ENCODE measurements at places on chromosomes 6 and 20.
A peak's percentile ranks its signal among the peaks of the same experiment; 100 is the strongest.

GRCh38 chr6:81929828-81930227 lies 177.3 kb upstream of the TENT5A start:
- no peak for DNase-seq

- no peak for DNase-seq
Observed at GRCh38 chr20:13644010-13644409, 5.3 kb upstream of the TASP1 start.

- DNase-seq = no peak
Observed at GRCh38 chr6:32177183-32177787, 920 bp upstream of the RNF5 start.

DNA sequence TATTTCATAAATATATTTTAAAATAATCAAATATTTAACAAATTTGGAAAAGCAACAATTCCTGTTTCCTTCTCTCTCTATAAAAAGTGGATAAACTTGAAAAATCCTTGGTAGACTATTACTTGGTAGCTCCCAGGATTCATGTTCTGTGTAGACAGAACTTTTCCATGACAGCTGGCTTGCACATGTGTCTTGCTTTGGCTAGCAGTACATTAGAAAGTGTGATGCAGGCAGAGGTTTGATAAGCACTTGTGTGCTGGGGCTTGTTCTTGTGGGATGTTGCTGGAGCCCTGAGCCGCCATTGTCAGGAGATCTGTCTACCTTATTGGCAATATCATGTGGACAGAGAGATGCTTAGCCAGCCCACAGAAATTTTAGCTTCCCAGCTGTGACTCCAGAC lies 327.2 kb downstream of the CDKAL1 start:
- DNase-seq = no peak

GRCh38 chr6:43009124-43009523 lies 4.6 kb downstream of the MEA1 start:
- no peak for DNase-seq

- no peak for DNase-seq
Observed at GRCh38 chr6:10875026-10875425, 6.8 kb downstream of the GCM2 start.

DNA sequence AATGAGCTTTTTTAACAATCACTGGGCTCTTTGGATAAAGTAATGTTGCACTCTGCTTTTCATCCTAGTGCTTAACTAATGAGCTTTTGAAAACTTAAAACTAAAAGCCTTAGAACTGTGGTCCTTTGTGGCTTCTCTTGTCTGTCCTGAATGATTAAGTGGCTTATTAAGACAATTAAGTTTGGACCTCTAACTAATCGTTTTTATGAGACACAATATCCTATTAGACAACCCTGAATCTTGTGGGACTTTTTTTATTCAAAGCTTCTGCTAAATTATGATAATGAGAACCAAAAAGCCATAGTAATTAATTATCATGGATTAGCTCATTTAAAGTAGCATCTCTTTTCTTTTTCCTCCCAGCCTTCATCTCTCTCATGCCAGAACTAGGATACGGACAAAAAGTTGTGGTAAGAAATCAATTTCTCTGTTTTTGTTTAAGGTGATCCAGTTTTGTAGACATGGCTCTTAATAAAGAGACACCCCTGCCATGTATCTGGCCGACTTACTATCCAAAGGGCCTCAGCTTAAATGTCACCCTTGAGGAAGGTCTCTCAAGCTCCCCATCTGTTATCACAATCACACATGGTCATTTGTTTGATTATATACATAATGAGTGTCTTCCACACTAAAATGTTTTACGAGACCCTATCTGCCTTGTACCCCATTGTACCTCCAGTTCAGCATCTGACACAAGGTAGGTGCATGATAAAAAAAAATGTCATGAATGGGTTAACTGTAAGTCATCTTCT lies 384.4 kb upstream of the IRAK1BP1 start:
- no peak for DNase-seq

DNA sequence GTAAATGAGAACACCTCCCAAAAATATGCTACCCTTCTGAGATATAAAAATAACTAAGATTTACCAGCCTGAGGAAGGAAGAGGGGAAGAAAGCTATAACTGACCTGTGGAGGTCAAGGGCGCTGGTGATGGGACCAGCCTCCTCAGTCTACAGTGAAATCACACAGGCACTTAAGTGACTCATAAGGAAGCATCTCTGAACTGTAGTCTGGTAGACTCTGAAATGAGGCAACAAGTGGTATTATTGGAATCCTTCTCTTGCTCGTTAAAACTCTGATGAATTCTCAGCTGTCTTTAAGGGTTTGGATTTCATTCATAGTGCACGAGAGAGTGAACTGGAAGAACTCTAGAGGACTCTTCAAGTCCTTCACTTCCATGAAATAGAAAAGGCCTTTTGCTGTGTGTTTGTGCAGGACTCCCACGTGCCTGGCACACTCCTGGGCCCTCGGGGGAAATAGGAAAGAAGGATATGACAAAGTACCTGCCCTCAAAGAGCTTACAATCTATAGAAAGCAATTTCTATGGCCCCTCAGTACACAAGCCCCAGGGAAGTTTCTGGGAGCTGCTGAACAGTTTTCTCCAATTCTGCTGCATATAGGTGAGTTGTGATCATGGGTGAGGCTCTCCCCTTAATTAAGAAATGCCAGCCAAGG lies 231.8 kb upstream of the RREB1 start:
- DNase-seq = no peak

GRCh38 chr6:40340957-40341356 lies 246.2 kb downstream of the LRFN2 start:
- no peak for DNase-seq

DNA sequence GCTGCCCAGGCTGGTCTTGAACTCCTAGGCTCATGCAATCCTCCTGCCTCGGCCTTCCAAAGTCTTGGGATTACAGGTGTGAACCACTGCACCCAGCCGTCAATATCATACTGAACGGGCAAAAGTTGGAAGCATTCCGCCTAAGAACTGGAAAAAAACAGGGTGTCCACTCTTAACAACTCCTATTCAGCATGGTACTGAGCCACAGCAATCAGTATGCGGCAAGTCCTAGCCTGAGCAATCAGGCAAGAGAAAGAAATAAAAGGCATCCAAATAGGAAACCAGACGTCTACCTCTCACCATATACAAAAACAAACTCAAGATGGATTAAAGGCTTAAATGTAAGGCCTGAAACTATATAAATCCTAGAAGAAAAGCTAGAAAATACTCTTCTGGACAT lies 83.1 kb downstream of the FKBP5 start:
- DNase-seq = no peak

DNA sequence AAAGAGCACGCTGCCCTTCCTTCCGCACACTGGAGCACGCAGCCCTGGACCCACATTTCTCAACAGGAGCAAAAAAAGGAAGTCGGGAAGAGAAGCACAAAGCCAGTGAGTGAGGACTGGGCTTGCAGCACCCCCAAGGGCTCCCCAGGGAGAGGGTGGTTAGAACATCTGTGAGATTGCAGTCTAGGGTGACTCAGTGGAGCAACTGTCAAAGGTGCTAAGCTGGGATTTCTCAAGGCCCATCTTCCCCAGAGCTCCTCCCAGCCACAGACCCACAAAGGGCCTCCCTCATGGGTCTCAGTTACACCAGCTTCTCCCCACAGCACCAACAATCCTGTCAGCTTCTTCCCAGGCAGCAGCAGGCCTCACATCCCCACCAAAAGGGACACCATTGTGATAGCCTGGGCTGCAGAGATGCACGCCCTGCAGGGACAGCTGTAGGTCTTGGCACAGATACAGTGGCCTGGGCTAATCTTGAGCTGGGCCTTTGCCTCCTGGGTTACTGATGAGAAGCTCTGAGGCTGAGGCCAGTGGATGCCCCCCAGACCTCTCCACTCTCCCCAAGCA lies 39.6 kb upstream of the CD93 start:
- DNase-seq = no peak

DNA sequence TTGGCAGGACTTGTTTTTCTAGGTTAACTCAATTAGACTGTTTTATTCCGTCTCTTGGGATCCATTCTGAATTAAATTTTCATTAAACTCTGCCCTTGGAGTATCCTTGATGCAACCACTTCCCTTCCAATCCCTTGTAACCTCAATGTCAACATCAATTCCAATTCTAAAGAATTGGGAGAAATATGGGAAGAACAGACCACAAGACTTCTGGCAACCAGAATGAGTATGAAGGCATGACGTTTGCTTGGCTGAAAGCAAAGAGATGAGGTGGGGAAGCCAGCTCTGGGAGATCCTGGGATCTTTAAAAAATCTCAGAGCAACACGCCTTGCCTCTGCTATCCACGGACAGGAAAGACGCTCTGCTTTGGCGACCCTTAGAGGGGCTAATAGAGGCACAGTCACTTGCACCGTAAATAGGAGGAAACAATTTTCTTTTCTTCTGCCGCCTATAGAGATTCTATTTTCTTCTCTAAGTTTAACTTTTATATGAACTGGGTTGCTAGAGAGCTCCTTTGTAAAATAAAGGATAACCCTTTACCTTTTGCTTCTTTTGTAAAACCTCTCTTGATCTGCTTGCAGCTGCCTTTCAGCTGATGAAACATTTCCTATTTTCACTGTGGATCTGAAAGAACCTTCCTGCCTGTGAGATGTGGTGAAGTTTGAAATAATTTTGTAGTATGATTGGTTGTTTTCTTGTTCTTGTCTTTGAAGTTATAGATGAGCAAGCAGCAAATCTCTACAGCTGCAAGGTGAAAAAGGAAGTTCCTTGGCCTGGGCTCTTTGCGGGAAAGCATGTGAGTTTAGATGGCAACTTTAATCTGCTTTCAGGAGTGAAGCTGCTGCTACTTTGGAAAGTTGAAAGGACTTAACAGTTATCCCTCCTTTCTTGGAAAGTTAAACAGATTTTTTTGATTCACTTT lies at the start of gene ASIP:
ASIP (plus strand) TSS at position 731 of the 923 bp plus-strand sequence. CDS start 18,952 bp downstream, outside the sequence.
- no peak for DNase-seq

GRCh38 chr6:37528541-37528940 lies 28.8 kb upstream of the CCDC167 start:
- no peak for DNase-seq

GRCh38 chr6:75880305-75880704 lies 131.3 kb downstream of the MYO6 start:
- no peak for DNase-seq

DNA sequence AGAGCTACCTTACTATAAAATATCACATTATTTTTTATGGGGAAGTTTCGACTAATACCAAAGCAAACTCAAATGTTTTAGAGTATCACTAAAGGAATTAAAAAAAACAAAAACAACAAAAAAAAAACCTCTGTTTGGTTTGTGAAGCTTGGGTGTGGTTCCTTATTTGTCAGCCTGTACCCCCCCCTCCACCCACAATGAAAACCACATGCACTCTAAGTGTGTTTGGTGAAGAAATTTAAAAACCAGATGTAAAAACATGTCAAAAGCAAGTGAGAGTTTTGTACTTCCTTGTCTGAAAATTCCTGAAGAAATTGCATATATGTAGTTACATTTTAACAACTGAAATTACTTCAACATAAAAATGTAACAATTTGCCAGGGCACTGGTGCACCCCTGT lies 3.1 kb downstream of the STK38 start:
- no peak for DNase-seq

- no peak for DNase-seq
Observed at GRCh38 chr6:137815692-137816091, 51.4 kb upstream of the TNFAIP3 start.

GRCh38 chr6:14200047-14200446 lies 82.5 kb downstream of the CD83 start:
- no peak for DNase-seq

- no peak for DNase-seq
Observed at GRCh38 chr20:12289465-12289864, 371.8 kb downstream of the BTBD3 start.

DNA sequence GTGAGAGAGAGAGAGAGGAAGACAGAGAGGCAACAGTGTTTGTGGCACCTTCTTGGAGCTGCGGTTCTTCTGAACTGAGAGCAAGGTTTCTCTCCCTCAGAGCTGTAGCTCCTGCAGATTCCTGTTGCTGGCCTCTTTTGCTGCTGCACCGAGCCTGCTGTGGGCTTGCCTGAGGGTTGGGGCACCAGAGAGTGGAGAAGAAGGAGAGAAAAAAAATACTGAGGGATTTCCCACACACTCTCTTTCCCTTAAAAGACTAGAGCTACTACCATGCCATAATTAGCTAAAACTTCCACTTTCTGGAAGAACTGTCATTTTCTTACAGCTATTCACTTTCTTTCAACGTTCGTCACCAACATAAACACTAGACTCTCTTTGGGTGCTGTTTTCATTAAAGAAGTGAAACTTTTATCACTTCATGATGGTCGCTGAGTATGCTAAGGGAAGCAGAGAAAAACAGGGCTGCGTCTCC lies 18.2 kb upstream of the ECI2 start:
- DNase-seq = no peak

GRCh38 chr6:122264557-122264956 lies 134.9 kb upstream of the HSF2 start:
- DNase-seq = no peak

GRCh38 chr20:32889281-32889680 lies 30.6 kb downstream of the EFCAB8 start:
- no peak for DNase-seq

DNA sequence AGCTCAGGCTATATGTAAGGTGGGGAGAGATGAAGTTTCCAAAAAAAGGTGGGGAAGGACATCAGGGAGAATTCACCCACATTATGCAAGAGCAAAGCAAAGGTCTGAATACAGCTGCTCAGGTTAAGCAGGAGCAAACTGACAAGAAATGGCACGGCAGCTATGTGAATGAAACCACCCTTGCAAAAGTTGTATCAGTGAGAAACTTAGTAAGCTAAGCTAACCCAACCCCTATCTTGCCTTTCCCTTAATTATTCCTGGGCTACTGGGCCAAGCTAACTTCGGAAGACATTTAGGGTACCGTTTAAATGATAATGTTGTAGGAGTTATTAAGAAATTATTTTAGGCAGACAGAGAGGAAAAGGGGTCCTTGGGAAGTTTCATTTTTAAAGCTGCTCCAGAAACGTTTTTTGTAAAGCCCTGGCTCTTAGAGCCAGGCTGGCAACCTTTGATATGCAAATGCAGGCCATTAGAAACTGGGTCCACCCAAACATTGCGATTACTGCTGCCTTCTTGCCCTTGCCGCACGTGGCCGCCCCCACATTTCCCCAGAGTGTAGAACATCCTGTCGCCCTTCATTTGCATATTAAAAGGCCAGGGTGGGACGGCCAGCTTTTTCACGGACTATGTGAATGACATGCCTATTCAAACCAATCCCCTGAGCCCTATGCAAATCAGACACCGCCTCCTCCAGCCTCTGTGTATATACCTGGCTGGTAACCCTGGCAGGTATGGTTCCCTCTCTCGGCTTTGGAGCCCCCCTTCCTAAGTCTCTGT lies 60.5 kb upstream of the SAMD5 start:
- no peak for DNase-seq

- no peak for DNase-seq
Observed at GRCh38 chr6:134517145-134517658, 199.3 kb upstream of the SGK1 start.

GRCh38 chr6:41878961-41879405 lies 16.2 kb downstream of the USP49 start:
- DNase-seq = no peak

GRCh38 chr6:43976706-43977403 lies 150.4 kb downstream of the MRPL14 start:
- no peak for DNase-seq

- no peak for DNase-seq
Observed at GRCh38 chr6:23180504-23181293, 611.3 kb downstream of the HDGFL1 start.

GRCh38 chr6:142833054-142833453 lies 111.9 kb downstream of the HIVEP2 start:
- peak; percentile 84 for DNase-seq
